Colonic mucosa (tissue), 4 donors: ENCODE measurements at places on chromosomes 12 and 14. TPM values are rescaled to one million over a fixed set of nuclear protein-coding genes. Genes with fewer than 3 reads are reported as not detected.

PSMB5 gene
- 99.7 TPM for total RNA-seq

TAS2R7 gene
- not detected for total RNA-seq

FOXM1 gene
- 18.4 TPM for total RNA-seq

PLEKHD1 gene
- 0.10 TPM for total RNA-seq

MLXIP gene
- 158 TPM for total RNA-seq

C14orf132 gene
- total RNA-seq = 2.2 TPM

RASSF8 gene
- total RNA-seq = 3.2 TPM

SYCP3 gene
- 0.35 TPM for total RNA-seq

FGF6 gene
- not detected for total RNA-seq

DPPA3 gene
- total RNA-seq = not detected

NUP107 gene
- total RNA-seq = 56.6 TPM

MYO1H gene
- total RNA-seq = 0.21 TPM
